ENCODE measurements at places on chromosomes 11 and 22.

- DNase-seq = no peak
These were observed 317.2 kb downstream of the SHANK2 start for GRCh38 chr11:70935006-70935768.

DNA sequence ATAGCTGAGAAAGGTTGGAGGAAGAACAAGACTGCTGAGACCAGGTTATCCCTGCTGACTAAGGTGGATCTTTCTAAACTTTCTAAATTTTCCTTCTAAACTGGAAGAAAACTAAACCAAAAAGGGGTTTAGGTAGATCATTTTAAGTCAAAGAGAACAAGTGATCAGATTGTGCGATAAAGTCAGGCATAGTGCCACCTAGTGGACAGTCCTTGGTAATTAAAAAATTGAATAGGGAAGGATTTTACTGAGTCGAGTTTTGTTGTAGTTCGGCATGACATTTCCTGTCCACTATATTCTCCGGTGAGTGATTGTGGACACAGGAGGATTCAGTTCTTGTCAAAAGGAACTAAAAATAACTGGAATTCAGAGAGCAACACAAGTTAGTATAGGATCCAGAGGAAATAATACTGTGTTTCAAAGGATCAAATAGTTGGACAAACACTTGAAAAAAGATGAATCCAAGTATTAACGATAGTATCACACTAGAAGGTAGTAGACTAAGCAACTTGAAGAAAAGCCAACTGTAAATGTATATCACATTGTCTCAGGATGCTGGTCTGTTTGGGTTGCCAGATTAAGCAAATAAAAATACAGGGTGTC lies 1236.4 kb downstream of the FAM181B start:
- no peak for DNase-seq

GRCh38 chr22:20000246-20001081 lies 16.2 kb downstream of the ARVCF start:
- no peak for DNase-seq

DNA sequence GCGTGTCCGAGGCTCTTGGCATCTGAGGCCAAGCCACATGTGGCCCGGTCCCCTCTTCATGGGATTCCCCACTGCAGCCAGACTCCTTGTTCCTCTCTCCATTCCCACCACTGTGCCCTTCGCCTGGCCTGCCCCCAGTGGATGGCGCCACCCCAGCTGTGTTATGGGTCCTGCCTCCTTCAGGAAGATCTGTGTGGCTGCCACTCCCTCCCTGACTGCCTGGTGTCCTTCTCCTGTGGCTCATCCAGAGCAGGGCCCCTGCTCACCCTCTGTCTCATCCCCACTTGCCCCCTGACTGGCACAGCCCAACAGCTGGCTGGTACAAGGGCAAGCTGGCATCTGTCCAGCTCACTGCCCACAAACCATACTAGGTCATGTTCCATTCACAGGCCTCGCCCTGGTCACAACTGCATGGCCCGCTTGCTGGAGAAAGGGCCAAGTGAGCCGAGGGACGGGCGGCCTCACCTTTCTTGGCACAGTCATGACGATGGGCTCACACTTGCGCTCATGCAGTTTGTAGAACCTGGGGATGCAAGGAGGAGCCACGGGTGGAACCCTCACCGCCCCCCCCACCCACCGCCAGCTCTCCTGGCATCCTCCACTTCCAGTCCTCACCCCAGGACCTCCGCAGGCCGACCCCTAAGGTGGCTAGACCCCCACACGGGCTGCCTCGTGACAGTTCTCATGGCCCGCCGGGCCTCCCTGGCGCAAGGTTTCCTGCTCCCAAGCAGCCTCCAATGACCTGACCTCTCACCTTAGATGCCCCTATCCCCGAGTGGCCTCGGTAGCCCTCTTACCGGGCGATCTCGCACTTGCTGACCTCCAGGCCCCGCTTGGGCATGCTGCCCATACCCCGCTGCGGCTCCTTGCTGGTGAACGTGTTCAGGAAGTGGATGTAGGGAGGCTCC lies 2.1 kb upstream of the PTPRCAP start:
- no peak for DNase-seq

DNA sequence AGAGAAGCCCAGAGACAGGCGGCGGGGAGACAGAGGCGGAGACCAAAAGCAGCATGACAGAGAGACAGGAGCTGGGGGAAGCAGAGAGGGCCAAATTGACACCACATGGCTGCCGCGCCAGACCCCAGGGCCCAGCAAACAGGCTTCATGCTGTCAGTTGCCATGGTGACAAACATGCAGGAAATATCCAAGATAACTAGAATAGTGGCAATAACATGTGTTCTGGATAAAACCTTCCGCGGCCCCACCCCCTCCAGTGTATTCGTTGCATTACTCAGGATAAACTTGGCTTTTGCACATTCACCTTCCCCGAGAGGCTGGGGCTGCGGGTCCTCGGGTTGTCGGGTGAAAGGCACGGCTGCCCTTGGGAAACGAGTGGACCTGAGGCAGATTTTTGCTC lies 49.9 kb upstream of the CDON start:
- DNase-seq = no peak

Data from T-helper 9 cell (primary cell).